ENCODE measurements at places on chromosomes 11 and 22.
A peak's percentile ranks its signal among the peaks of the same experiment; 100 is the strongest.

- DNase-seq: peak; percentile 46
These were observed 24.4 kb downstream of the SREBF2 start for GRCh38 chr22:41857155-41857859.

GRCh38 chr11:128603752-128604414 is 16.5 kb upstream of the ETS1 start:
- DNase-seq: no peak

DNA sequence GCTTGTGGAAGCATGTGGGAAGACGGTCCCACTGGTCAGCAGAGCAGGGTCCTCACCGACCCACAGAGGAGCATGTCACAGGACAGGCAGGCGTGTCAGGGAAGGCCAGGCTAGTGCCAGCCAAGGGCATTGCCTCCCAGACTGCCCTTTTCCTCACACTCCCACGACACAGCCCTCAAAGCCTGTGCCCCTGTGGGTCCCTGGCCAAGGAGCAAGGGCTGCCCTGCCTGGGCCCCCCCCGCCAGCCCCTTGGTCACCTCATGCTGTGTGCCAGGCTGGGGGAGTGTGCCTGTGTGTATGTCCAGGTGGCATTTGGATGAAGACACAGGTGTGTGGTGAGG is 74.7 kb downstream of the MED15 start:
- no peak for DNase-seq

DNA sequence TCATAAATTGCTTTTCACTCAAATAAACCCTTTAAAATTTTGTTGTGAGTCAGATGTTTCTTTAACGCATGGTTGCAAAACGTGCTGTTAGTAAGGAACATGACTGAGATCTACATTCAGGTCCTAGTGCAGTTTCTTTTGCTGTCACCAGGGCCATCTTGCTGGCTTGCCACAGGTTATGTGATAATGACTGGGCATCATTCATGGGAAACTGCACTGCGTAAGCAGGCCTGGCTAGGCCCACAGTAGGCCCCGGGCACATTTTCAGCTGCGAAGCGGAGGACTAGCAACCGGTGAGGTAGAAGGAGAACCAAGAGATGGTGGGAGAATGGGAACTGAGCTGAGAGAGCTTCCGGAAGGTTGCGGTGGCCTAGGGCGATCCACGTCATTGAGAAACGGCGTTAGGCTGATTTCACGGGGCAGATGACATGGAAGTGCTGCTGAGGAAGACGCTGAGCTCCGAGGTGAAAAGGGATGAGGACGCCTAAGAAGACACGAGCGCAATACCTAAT is 3.2 kb upstream of the KLHDC7B start:
- no peak for DNase-seq

Data from stimulated activated CD4-positive, alpha-beta T cell treated with anti-CD3 and anti-CD28 coated beads, Interleukin-1b, Interleukin-23, amount 100 ng/mL, for 1 hour (primary cell).